Thymus (tissue), 14 donors: ENCODE measurements at places on chromosomes 7 and 10. TPM values are rescaled to one million over a fixed set of nuclear protein-coding genes. Genes with fewer than 3 reads are reported as not detected.

- DNase-seq = no peak
- no peaks in the 10 kb centered on the region for H3K27me3 ChIP-seq
- H3K4me3 ChIP-seq = no peak overlapping the region
- no peak overlapping the region for H3K27ac ChIP-seq
Measured at GRCh38 chr7:6558837-6559236, 7.6 kb upstream of the GRID2IP start.

DNA sequence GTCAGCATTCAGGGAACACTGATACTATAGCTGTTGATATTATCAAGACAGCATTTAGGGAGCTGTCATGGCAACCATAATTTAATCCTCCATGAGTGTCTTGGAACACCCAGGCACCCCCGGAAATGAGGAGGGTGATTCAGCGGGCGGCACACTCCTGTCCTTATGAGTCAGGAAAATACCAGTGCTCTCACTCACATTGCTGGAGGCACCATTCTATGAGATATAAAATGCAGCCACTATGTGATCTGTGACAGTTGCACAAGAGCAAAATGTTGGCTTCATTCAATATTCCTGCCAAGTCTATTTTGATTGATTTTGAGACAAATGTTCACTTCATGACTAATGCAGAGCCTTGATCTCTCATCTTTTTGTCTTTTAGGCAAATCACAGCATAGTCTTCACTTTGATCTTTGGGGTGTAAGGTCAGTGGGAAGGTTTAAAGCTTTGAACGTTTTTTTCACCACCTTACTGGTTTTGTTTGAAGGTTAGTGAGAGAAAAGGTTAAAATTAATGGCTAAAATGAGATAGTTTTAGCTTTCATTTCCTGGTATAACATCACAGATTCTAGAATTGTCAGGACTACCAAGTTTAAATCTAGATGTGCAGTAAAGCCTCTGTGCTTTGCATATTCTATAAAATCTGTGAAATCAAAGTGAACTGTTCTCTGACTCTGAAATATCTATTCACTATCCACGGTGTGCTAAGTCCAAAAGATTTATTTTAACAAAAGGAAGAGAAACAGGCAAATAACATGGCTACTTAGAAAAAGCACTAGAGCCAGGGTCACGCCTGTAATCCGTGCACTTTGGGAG is 12.4 kb upstream of the ARHGAP12 start:
- H3K27ac ChIP-seq = no peak overlapping the region
- no peak overlapping the region for H3K4me3 ChIP-seq
- DNase-seq = no peak
- no peaks in the 10 kb centered on the region for H3K36me3 ChIP-seq
- H3K4me1 ChIP-seq = no peaks in the 10 kb centered on the region

DNA sequence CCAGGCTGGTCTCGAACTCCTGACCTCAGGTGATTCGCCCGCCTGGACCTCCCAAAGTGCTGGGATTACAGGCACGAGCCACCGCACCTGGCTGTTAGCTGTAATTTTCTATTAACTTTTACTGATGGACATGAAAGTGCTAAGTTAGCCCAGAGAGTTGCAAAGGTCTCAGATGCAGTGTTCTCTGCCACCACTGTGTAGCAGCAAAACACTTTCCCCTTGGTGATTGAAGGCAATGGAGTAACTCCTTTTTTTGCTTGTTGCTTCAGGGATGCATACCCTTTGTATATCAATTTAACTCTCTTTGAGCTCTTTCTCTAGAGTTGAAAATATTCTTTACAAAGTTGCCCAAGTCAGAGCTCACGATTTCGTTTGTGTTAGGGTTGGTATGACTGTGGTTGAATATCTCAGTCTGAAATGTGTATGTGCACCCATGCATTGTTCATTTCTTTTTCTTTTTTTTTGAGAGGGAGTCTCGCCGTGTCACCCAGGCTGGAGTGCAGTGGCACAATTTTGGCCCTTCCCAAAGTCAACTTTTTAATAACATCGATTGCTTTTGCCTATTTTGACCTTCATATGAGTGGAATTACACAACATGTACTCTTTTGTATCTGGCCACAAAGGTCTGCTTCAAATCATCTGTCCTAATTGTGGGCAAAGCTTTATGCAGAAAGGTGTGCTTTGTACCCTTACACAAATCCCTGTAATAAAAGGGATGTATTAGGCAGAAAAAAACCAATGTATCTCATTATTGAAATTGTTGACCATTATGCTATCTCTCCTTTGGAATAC is 52.6 kb downstream of the GTF2I start:
- H3K36me3 ChIP-seq = peaks cover 45% of the 10 kb centered on the region
- no peaks in the 10 kb centered on the region for H3K27me3 ChIP-seq
- H3K4me3 ChIP-seq = no peak overlapping the region
- H3K4me1 ChIP-seq = no peaks in the 10 kb centered on the region
- DNase-seq = no peak

- H3K27me3 ChIP-seq = no peaks in the 10 kb centered on the region
- H3K4me3 ChIP-seq = no peak overlapping the region
- H3K27ac ChIP-seq = no peak overlapping the region
- peaks cover 2% of the 10 kb centered on the region for H3K4me1 ChIP-seq
Measured at GRCh38 chr10:132910186-132910880, 32.0 kb downstream of the CFAP46 start.

GRCh38 chr7:24769014-24769830 is 12.0 kb upstream of the GSDME start:
- no peak for DNase-seq
- H3K27me3 ChIP-seq = no peaks in the 10 kb centered on the region
- no peaks in the 10 kb centered on the region for H3K36me3 ChIP-seq
- no peak overlapping the region for H3K4me3 ChIP-seq
- no peak overlapping the region for H3K27ac ChIP-seq
- no peaks in the 10 kb centered on the region for H3K4me1 ChIP-seq

The LEP gene
- 0.05 TPM for polyA plus RNA-seq

The MCM10 gene
- 0.27 TPM for polyA plus RNA-seq

The ST8SIA6 gene
- 0.18 TPM for polyA plus RNA-seq

The HEPACAM2 gene
- polyA plus RNA-seq = 0.66 TPM
